MM.1S (cell line): ENCODE measurements at places on chromosomes 5 and 9.

- H3K27me3 ChIP-seq: no peaks in the 10 kb centered on the region
- H3K4me1 ChIP-seq: peaks cover 26% of the 10 kb centered on the region
- H3K27ac ChIP-seq: peak overlapping the region; percentile 13; the same call in 1 of the 2 replicates
- no peak for DNase-seq
- H3K36me3 ChIP-seq: no peaks in the 10 kb centered on the region
- no peak overlapping the region for H3K4me3 ChIP-seq
Observed at GRCh38 chr9:18366184-18366583, 107.8 kb upstream of the ADAMTSL1 start.

GRCh38 chr9:124812441-124812876 lies 35.5 kb downstream of the OLFML2A start:
- no peaks in the 10 kb centered on the region for H3K36me3 ChIP-seq
- DNase-seq: no peak
- H3K4me1 ChIP-seq: no peaks in the 10 kb centered on the region

DNA sequence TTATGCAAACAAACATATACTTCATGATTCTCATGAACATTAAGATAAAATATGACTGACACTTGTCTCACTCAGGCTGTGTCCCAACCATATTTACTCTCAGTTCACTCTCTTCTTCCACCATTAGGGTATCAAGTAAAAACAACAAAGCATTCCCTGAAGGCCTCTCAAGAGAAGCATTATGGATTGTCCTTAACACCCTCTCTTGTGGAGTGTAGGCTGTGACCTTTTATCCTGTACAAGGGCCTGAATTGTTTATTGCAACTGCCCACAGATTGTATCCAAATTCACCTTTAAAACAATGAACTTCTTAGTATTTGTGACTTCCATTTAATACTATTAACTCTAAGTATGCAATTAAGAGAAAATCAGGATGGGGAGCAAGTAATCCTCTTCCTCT lies 78.1 kb downstream of the RICTOR start:
- H3K4me1 ChIP-seq: no peaks in the 10 kb centered on the region
- H3K4me3 ChIP-seq: no peak overlapping the region
- DNase-seq: no peak
- H3K36me3 ChIP-seq: no peaks in the 10 kb centered on the region; the same call in 1 of the 2 replicates
- no peak overlapping the region for H3K27ac ChIP-seq
- H3K27me3 ChIP-seq: no peaks in the 10 kb centered on the region

DNA sequence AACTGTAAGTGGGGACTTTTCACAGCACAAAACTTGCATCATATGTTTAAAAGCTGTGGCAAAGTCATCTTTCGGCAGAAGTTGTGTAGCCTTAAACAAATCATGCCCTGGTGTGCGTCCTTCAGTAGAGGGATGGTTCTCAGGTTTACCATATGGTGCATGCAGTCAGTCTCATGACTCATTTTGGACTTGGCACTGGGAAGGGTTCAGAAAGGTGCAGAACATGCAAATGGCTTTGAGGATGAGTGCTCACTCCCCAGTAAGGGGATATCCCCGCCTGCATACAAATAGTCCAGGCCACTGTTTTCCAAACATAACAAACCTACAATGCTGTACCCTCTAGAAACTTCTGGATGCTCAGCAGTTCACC lies 260.3 kb downstream of the NDUFS4 start:
- no peak overlapping the region for H3K27ac ChIP-seq
- H3K4me1 ChIP-seq: peaks cover 22% of the 10 kb centered on the region
- no peaks in the 10 kb centered on the region for H3K27me3 ChIP-seq
- no peak for DNase-seq
- no peaks in the 10 kb centered on the region for H3K36me3 ChIP-seq
